Glomerular endothelial cell (primary cell): ENCODE measurements at places on chromosomes 5 and 9.

DNA sequence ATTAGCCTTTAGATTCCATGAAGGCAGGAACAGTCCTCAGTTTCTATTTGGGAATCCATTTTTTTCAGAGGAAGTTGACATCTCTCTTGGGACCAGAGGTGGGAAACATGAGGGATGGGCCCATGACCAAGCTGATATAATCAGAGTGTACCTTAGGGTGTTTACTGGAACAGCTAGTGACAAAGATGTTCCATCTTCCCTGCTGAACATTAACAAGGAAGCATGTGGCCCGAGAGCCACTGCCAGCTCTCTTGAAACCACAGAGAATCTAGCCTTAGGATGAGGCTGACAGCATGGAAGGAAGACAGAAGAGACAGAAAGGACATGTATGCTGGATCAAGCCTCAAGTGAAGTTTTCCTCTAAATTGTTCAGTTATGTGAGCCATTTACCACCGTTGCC is 16.0 kb downstream of the AQP3 start:
- no peak for DNase-seq

DNA sequence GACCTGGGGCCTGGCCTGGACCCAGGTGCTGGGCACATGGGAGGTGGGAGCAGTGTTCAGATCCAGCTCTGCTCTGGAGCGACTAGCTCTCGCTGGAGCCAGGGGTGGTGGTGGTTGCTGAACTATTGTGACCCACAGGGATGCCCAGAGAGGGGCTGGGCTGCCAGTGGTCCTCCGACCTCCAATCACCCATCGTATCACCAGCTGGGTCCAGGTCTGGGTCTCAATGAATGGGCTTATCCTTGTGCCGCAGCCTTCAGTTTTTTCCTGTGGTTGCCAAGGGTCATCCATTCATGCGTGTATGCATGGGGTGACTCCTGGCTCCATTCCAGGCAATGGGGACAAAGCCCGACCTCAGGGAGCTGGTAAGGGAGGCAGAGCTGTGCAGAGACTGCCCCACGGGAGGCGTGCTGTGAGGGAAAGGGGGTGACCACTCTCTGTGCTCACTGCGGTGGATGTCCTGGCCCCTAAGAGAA is 68.6 kb upstream of the RNF130 start:
- no peak for DNase-seq

DNA sequence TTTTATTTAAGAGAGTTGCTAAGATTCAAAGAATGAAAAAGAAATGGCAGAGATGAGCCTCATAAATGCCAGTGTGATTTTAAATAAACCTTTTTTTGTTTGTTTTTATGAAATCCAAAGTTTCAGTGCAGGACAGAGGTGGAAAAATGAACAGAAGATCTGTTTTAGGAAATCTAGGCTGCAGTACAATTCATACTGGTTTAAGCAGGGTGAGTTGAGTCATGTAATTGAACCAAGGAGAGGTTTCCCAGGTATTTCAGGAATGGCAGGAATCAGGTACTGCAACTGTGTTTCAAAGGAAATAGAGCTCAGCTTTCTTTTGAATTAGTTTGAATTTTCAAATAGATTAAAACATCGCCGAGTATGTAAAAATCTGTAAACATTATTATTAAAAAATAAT is 3.0 kb upstream of the ANKRD31 start:
- DNase-seq = no peak

GRCh38 chr9:13755551-13755950 is 476.1 kb upstream of the MPDZ start:
- DNase-seq = no peak

DNA sequence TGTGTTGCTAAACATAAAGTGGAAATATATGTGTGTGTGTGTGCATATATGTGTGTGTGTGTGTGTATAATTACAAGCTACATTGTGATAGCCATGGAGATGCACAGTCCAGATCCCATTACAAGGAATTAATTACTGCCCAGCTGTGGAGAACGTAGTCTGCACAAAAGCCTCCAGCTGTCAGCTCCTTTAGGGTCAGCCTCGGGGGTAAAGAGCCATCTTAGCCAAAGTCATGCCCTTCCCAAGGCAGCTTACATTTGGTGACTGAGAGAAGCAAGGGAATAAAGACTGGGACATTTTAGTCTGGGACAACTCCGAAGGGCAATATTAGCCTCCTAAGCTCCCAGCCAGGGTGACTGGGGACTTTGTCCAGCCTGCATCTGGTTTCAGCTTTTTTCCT is 21.9 kb upstream of the FOCAD start:
- DNase-seq = no peak

- DNase-seq = no peak
Observed at GRCh38 chr9:607417-607816, 234.1 kb upstream of the DMRT1 start.

GRCh38 chr5:142016556-142016955 is 3.7 kb upstream of the GNPDA1 start:
- no peak for DNase-seq

- no peak for DNase-seq
Observed at GRCh38 chr9:102911185-102911584, 83.9 kb upstream of the CYLC2 start.

DNA sequence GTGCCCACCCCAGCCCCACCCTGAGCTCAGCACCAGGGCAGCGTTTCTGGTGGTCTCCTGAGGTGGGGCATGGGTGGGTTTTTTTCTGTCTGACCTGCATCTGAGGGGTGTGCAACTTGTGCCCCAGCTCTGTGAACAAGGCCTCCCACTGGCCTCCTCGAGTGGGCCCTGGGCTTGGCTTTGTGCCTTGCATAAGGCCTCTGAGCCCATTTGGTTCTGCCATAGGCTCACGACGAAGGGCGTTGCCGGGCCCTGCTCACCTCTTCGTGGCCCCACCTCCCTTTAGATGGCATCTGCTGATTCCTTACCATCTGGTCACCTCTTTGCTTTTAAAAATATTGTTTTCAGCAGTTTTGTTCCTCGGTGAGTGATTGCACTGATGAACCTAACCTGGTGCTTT is 127.1 kb upstream of the COL5A1 start:
- no peak for DNase-seq

- no peak for DNase-seq
Observed at GRCh38 chr9:85858056-85858750, 82.7 kb upstream of the NAA35 start.
